Muscle of arm (tissue), 14 donors: ENCODE measurements at places on chromosomes 4 and X. TPM values are rescaled to one million over a fixed set of nuclear protein-coding genes. Genes with fewer than 3 reads are reported as not detected.
A peak's percentile ranks its signal among the peaks of the same experiment; 100 is the strongest.

DNA sequence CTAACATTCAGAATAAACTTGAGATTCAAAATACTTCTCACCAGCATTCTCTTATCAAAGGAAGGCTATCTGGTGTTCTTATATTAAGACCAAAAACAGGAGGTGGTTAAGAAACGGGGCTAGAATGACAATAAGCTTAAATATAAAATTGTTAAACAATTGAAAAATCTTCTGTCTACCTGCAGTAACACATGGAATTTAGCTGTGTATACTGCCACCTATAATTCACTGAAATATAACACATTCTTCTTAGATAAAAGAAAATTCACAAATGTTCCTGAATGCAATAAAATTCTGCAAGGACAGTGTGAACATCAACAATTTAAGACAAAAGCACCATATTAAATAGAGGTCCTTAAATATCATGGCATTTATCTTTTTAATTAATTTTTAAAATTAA lies 11.5 kb upstream of the PCDH10 start:
- DNase-seq: no peak

- no peak for DNase-seq
These were observed 64.0 kb downstream of the NBDY start for GRCh38 chrX:56793112-56793430.

The SPANXN3 gene
- not detected for polyA plus RNA-seq

- DNase-seq: peak; percentile 12
These were observed 60.2 kb upstream of the PGAM4 start for GRCh38 chrX:78029663-78030062.

GRCh38 chr4:69875576-69875975 lies 15.6 kb upstream of the SULT1E1 start:
- DNase-seq: no peak

- no peak for DNase-seq
These were observed 55.7 kb upstream of the CLDN34 start for GRCh38 chrX:9911487-9911886.

DNA sequence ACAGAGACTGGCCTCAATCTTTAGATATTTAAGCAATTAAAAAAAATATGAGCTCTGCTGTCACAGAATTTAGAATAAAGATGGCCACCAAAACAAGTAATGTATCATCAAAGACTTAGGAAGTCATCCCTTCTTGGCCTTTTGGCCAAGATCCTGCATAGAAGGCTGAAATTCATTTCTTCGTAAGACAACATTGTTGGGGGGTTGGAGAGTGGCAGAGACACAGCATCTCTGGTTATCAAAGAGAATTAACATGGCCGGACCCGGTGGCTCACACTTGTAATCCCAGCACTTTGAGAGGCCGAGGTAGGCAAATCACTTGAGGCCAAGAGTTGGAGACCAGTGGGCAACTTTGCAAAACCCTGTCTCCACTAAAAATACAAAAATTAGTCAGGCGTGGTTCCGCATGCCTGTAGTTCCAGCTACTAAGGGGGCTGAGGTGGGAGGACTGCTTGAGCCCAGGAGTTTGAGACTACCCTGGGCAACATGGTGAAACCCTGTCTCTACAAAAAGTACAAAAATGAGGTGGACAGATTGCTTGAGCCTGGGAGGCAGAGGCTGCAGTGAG lies 4.0 kb downstream of the PPM1K start:
- no peak for DNase-seq
